ENCODE measurements at places on chromosomes 7 and 10.

DNA sequence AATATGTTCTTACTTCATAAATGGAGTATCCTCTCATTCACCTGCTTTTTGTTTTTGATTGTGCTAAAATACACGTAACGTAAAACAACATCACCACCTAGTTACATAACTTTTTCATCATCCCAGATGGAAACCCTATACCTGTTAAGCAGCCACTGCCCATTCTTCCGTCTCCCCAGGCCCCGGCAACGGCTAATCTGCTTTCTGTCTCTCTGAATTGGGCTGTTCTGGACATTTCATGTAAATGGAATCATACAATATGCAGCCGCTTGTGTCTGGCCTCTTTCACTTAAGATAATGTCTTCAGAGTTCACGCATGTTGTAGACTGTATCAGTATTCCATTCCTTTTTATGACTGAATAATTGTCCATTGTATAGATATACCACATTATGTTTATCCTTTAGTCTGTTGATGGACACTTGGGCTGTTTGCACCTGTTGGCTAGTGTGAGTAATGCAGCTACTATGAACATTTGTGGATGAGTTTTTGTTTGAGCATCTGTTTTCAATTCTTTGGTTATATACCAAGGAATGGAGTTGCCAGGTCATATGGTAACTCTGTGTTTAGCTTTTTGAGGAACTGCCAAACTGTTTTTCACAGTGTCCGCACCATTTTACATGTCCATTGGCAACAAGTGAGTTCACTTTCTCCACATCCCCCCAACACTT, 14.1 kb upstream of the SUN1 start:
- DNase-seq, result peak; percentile 39

DNA sequence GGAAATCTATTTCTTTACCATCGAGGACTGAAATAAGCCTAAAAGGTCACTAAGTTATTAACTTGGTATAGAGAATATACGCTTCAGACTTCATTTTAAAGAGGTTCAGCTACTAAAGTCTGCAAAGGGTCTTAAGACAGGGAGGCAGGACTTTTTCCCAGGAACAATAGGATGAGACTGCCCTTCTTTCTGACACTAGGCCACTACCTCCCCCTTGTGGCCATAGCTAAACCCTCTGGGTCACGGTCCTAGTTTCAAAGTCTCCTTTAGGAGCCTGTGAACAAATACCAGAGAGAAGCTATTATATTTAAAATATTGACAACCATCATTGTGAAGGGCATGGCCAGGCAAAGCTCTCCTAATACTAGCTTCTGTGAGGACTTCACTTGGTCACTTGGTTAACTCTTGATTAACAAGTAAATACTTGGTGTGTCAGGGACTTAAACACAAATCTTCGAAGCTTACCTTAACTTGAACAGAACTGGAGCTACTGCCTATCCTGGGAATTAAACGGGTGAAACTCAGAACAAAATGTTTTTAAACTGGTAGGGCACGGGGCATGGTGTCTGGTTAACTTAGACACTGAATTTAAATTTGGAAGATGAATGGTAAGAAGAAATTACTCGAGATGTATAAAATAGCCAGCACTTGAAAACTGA, 75.6 kb downstream of the CCDC6 start:
- peak; percentile 33 for DNase-seq

DNA sequence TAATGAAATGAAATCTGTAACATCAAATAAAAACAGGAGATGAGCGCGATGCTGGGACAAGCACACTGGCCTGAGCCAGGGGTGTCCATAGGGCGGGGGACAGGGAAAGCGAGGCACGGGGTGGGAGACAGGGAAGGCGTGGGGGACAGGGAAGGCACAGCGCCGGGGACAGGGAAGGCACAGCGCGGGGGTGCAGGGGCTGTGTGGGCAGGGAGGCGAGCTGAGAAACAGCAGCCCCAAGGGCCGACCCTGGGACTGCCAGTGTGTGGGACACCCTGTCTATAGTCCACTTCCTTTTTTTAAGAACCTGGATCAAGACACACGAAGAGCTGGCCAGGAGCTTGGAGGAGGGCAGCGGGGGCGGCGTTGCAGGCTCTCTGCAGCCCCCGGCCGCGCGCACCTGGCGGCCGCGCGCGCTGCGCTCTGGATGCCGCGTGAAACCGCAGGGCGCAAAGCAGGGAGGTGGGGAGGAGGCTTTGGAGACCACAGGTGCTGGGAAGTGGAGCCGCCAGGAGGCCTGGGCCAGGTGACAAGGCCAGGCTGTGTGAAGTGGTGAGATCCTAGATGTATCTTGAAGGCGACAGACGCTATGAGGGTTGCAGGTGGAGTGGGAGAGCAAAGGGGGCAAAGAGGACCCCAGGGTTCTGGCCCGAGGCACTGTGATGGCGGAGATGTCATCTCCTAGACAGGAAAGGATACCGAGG, 157.7 kb downstream of the COBL start:
- DNase-seq, result no peak

DNA sequence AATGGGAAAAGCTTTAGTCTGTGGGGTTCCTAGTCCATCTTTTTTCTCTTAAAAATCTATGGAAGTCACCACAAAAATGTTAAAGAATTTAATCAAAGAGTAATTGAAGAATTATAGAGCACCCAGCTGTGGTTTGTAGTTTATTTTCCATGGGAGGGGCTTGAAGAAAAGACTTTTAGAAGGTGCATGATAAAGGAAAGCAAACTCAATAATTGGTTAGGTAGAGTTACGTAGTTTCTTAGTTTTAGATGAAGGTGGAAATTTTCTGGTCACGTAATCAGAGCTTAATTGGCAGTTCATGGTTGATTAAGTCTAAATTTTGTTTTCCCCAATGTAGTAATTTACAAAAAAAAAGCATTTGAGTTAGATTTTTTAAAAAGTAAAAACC, 724 bp downstream of the ZNF107 start:
- no peak for DNase-seq

DNA sequence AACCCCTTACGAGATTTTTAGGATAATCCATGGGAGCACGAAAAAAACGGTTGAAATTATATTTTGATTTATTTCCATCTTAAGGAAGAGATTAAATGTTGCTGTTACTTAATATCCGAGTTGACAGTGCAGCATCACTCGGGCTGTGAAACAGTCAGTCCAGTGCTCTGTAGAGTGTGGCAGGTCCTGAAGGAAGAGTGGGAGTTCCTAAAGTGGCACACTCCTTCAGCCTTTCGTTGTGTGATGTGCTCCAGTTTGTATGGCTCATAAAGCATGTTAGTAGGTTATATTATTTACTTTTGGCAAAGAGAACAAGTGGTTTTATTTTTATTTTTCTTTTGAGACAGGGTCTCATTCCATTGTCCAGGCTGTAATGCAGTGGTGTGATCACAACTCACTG, 358.3 kb downstream of the AUTS2 start:
- DNase-seq, result no peak

GRCh38 chr10:11003679-11004078, 14.0 kb upstream of the CELF2 start:
- no peak for DNase-seq

GRCh38 chr10:70669732-70670317, 2.5 kb upstream of the ADAMTS14 start:
- DNase-seq, result no peak

DNA sequence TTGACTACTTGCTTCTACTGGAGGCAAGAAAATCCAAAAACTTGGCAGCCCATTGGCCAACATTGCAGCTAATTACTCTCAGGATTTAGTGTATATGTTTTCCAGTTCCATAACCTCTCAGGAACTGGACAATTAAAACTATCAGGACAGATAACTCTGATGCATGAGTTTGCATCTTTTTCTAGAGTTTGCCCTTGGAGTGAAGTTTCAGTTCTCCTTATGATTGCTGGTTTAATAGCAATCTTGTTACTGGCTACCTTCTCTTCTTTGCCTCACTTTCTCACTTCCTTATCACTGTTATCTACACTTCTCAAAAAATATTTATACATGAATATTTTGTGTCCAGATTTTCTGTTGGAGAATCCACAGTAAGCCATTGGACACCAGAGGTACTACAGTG, 735.9 kb downstream of the PCDH15 start:
- DNase-seq, result no peak
